ENCODE measurements at places on chromosomes 1 and 21.

DNA sequence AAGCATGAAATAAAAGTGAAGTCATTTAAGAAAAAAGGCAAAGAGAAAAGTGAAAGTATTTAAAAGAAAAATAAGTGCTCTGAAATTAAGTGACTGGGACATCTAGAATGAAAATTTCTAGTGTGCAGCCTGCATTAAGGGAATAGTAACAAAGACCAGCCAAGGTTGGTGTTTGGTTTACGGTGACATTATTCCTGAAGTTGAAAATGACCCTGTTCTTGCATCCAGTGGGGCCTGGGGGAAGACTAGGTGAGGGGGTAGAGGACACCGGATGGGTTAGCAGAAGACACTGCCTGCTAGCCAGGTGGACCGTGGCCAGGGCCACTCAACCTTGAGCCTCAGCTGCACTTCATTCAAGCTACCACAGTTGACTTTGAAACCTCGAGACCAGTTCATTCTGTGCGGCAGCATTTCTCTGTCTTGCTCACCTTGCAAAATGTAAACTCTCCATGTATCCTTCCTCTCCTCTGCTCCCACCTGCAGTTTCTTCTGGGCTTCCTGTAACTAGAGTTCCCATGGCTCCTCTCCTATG, 14.3 kb upstream of the KCNK1 start:
- DNase-seq, result no peak

DNA sequence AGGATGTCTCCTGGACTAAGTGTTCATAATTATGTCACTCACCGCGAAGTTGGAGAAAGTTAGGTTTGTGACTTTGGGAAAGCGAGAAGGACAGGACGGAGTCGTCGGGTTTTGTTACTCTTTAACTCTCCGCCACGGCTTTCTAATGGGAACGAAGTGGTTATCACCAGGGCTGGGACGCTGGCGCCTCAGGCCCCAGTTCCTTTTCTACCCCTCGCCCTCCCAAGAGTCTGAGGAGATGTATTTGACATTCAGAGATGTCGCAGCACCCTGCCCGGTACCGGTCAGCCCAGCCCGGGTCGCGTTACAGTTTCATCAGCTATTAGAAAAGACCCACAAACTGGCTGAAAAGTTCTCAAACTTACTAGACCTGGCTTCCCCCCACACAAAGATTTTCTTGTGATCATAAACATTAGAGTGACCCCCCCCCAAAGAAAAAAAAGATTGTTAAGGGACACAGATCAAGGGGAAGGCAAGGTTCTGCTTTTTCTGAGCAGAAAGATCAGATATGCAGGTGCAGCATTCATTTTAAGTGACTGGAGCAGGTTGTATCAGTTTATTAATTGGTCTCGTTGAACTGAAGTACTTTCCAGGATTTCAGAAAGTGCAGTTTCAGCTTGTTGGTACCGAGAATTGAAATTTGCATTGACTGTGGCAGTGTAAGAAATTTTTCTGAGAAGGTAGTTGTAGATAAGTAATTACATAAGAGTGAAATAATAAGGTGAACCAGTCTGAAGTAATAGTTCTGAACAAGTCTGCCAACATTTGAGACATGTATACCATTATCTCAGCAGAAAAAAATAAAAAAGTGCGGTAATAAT, 859 bp upstream of the ZBTB18 start:
- peak; percentile 55 for DNase-seq

DNA sequence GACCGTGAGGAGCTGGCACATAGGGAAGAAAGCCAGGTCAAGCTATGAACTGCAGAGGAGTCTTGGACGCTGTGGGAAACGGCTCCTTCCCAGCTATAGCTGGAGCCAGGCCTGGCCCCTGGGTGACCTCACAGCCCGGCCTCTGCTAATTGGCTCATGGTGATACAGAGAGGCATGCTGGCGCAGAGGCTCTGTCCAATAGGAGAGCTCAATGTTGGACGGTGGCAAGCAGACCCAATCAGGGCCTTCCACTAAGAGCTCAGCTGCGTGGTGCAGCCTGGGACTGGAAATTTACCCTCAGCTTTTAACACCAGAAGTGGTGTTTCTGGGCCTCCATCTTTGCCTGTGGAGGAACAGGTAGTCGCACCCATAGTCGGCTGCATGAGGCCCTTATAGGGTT, 64.4 kb upstream of the GRHL3 start:
- DNase-seq, result no peak

DNA sequence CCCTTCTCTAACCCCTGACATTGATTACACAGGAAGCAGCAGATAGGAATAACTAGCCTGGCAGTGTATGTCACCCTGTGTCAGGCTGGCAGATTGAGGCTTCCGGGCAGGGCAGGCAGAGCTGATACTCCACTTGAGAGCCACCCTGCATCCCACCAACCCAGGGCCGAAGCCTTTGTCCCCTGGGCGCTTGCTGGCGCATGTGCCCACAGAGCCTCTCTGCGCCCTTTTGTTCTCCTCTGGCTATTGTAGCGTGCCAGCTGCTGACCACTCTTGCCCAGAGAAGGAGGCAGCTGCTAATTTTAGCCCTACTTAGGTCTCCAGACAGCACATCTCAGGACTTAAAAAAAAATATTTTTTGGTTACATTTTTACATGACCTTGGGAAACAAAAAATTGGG, 304.9 kb downstream of the HHAT start:
- no peak for DNase-seq

DNA sequence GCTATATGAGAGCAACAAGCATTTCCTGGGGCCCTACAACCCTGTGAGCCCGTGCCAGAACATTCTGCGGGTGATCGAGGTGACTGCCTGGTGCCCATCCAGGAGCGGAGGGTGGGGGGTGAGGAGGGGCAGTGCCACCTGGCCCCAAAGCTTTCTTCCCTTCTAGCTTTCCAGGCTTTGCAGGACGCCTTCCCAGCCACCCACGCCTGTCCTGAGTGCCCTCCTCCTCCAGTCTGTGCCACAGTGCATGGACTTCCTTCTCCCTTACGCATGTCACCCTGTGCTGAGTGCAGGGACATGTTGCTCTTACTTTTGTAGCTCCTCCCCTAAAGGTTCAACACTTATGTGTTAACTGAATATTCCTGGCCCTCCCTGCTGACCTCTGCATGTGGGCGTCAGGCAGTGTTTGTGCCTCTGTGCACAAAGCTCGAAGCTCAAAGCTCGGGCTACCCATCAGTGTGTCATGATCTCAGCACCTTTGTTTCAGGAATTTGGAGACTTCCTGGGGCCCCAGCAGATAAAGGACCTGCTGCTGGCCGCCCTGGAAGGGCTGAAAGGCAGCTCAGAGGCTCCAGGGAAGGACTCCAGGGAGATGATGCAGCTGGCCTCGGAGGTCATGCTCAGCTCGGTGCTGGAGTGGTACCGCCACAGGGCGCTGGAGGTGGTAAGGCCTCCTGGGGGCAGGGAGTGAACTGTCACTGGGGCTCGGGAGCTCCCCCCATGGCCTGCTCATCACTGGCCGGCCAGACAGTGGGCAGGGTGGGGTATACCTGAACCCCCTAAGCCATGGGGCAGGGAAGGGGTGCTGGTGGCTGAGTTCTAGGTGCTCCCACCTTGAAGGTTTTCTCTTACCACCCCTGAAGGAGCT, 36.7 kb upstream of the TTC4 start:
- no peak for DNase-seq

GRCh38 chr1:214277704-214278635, 3.0 kb upstream of the SMYD2 start:
- no peak for DNase-seq

Data from lower lobe of right lung (tissue), 2 donors.